ENCODE measurements at places on chromosomes 3 and 15.

DNA sequence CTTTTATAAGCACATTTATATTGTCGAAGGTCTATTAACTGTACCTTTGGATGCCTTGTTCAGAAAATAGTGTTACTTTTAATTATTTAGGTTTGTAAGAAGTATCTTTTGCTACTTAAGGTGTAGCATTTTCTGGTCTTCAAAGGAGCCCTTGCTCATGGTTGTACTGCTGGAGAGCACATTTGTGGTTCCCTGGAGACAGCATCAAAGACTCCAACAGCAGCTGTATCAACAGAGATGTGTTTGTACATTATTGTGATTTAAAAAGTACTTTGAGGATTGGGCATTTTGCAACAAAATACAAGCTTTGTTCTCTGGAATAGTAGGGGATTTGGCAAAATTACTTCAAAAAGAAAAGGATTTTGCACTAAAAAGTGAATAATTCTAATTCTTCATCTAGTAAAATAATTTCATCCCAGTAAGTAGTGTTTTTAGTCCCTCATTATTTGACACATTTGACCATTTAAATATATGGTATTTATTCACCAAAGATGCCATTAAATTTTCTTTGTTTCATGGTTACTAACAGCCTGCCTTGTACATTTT, 16.5 kb downstream of the TBC1D23 start:
- peak; percentile 65 for DNase-seq

- peak; percentile 51 for DNase-seq
Observed at GRCh38 chr15:70142322-70143191, 44.8 kb upstream of the TLE3 start.

- DNase-seq: no peak
Observed at GRCh38 chr3:147356145-147356908, 50.0 kb downstream of the ZIC4 start.

DNA sequence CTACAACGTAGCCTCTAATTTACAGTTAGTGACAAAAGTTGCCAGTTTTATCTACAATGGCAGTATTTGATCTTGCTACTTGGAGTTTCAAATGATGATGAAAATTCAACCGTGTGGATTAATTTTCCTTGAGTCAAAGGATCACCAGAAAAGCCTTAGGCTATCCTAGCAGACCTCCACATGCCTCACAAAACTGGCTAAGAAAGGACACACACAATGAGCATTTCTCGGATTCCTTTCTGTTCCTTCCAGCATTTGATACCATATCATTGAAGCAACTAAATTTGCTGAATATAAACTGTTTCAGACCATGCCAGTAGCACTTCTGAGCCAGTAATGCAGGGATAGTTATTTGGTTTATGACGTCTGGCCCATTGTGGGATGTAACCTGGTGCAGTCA, 587.4 kb upstream of the MDFIC2 start:
- DNase-seq: no peak

DNA sequence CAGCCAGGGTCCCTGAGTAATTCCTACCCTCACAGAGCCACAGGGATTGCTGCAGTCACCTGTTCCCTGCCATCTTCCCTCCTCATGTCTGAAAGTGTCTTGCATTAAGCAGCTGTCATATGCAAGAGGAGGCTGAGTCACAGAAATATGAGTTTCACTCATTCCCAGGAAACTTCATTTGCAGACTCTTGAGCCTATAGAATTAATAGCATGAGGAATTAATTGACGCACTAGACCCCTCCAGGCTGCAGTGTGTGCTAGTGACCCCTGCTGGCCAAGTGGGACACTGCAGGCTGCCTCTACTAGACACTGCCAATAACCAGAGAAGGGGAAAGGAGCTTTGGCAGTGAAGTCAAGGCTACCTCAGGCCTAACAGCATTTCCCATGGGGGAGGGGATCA, 50.6 kb upstream of the SLC6A1 start:
- no peak for DNase-seq

DNA sequence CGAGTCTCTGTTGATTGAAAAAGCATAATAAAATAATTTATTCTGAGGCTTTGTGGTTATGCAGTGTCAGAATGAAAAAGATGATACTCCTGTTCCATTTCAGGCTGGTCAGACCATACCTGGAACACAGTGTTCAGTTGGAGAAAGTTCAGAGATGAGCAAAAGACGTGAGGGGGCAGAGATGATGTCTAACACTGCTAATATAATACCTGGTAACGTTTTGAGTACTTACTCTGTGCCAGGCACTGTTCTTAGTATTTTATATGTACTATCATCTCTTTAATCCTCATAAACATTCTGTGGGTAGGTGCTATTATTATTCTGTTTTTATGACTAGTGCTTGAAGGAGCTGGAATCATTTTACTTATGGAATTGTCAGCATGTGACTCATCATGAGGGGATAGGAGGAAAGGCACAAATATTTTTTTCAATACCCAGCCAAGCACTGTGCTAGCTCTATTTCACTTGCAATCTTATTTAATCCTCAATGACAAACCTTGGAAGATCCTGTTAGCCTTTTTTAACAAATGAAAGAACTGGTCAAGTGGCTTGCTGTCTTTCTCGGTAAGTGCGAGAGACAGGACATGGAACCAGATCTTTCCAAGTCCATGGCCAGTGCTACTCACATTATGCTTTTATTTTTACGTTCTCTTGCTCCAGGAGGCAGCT, 31.8 kb downstream of the IQGAP1 start:
- no peak for DNase-seq

DNA sequence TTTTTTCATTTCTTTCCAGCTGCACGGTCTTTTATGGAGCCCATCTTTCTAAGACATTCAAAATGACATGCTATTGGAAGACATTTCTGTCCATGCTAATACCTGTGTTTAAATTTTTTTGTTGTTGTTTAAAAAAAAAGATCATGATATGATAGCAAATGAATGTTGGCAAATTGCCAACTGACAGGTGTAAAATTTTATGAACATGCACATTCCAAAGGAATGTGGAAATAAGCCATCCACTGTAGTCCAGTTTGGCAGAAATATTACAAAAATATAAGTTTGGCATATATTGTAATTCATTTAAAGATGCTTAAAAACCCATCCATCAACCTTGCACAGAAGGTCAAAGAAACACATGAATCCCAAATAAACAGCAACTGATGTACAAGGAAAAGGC, 75.6 kb upstream of the WNT5A start:
- no peak for DNase-seq

DNA sequence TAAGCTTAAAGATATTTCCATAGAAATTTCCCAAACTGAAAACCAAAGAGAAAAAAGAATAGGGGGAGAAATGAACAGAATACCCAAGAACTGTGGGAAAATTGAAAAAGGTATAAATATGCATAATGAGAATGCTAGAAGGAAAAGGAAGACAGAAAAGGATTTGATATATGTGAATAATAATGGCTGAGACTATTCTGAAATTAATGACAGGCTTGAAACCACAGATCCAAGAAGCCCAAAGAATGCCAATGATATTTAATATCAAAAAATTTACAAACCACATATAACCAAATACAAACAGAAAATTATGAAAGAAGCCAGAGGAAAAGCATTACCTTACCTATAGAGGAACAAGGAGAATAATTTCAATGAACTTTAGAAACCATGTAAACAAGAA, 153.0 kb downstream of the ANXA2 start:
- DNase-seq: no peak

DNA sequence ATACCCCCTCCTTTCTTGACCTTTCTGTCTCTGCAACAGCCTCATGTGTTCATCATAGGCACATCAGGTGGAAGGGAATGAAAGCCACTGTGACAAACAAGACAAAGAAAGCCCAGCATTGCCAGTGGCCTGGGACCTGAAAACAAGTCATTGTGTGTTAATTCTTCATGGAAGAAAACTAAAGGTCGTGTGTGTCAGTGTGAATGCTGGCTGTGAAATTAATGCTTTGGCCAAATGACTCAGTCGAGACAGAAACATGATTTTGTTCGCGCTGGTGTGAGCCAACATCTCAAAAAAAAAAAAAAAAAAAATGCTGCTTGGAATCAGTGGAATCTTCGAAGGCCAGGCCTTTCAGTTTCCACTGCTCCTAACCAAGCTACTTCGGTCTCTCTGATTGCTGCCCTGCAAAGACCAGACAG, 386.5 kb upstream of the PROK2 start:
- peak; percentile 97 for DNase-seq

DNA sequence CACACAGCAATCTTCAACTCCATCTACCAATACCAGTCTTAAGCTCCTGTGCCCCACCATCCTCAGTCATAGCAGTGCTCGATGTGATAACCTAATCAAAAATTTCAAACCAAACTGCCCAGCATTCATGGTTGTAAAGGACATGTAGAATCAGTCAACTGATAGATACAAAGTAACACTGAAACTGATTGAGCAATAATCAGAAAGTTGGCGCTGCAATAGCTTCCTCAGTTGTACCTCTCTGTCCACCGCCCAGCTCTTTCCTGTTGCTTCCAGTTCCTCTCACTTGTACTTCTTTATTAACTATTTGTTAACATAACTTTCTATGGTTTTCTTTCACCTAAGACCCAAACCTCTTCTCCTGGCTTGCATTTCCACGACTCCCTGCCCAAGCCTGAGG, 745.7 kb downstream of the PDCD6IP start:
- DNase-seq: no peak

DNA sequence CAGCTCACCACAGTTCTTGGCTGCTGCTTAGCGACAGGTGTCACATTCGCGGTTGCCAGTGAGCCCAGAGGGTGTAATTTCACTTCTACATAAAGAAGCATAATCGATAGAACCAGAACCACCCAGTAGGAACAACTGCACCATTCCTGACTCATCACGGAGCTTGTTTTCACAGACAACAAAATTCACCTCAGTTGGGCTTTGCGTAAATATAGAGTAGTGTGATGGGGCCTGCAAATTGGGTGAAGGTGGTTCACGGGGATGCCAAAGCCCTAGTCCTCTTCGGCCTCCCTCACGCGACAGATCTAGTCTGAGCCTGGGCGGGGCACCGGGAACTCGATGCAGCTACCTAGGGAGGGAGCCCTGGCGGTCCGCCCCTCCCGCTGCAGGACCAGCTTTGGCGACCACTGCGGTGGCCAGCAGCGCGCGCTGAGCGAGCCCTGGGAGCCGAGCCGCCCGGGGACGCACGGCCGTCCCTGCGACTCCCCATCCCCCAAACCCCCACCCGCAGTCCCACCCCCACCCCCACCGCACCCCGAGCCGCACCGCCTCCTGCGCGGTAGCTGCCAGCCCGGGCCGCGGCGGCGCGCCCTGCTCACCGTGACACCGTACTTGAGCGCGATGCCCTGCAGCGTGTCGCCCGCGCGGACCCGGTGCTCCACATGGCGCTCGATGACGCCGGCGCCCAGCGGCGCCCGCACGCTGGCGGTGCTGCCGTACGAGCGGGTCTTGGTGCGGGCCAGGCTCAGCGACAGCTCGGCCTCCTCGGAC, 519 bp downstream of the LYSMD2 start:
- no peak for DNase-seq

DNA sequence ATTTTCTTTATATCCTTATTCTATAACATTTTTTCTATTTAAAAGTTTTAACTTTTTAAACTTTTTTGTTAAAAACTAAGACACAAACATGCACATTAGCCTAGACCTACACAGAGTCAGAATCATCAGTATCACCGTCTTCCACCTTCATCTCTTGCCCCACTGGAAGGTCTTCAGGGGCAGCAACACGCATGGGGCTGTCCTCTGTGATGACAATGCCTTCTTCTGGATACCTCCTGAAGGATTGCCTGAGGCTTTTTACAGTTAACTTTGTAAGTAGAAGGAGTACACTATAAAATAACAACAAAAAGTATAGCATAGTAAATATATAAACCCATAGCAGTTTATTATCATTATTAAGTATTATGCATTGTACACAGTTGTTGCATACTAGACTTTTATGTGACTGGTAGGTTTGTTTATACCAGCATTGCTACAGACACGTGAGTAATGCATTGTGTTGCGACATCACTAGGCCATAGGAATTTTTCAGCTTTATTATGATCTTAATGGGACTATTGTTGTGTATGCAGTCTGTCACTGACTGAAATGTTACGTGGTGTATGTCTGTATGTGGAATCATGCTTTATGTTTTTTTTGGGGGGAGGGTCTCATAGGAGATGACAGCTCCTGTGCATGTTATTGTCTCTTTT, 18.2 kb downstream of the ATP1B3 start:
- DNase-seq: no peak

- no peak for DNase-seq
Observed at GRCh38 chr3:197331131-197331530, 32.7 kb upstream of the DLG1 start.

DNA sequence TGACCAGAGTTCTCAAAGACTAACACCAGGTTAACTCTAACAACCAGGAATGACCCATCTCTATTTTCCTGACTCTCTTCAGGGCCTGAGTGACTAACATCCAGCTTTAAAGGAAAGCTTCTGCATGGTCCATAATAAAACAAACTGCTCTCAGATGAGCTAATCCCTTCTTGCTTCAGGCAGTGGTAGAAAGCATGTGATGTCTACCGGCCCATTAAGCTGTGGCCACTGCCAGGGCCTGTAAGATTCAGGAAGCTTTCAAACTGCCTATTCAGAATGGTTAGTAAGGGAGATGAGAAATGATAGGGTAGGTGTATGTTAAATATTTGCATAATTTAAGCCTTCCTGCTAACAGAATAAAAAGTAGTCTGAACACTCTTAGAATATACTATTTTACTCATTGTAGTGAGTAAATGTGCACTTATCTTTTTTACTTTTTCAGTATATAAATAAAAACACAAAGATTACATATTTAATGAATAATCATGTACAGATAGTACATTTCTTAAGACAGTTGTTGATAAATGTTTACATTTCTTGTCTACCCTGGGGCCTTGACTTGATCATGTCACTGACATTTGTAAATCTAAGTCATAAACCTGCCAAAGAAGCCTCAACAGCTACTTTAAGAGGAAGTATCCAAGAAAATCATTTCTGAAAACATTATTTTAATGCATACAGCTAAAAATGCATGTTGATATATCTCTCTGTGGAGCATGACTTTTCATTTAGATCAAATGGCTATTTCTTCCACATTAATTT, 222.0 kb downstream of the MCTP2 start:
- DNase-seq: no peak

DNA sequence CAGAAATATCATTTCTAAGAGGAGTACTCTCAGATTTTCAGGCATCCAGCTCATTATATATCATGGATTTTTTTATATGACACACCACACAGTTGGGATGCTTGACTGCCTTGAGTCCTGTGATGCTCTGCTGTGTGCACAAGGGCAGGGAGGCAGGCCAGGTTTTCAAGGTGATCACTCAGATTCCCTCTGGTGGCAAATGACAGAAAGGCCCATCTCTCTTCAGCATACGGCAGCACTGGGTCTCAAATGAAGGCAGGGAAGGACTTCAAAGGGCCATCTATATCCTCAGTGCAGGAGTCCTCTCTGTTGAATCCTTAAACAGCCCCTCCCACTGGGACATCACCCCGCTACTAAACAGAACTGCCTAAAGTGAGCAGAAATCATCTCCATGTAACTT, 54.8 kb upstream of the MYO5C start:
- no peak for DNase-seq

GRCh38 chr3:54008744-54009143, 113.6 kb upstream of the CACNA2D3 start:
- DNase-seq: no peak
